ENCODE measurements at places on chromosomes 4 and X.

- no peak for DNase-seq
Observed at GRCh38 chrX:153423652-153424051, 12.4 kb downstream of the ZFP92 start.

DNA sequence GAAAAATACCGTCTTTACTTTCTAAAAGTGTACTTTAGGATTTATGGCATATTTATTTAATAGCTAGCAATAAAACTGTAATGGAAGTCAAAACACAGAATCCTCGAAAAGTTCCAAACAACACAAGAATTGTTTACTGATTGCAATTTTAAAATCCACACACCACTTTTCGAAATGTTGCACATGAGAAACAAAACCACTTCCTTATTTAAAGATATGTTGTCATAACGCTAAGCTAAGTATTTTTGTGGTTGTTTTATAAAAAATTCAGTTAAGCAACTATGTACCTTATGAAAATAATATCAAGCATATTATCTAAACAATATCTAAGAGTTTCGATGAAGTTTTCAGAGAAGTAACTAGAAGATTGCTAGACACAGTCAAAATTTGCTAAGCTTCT lies 344 bp downstream of the TMPRSS11D start:
- DNase-seq: no peak

DNA sequence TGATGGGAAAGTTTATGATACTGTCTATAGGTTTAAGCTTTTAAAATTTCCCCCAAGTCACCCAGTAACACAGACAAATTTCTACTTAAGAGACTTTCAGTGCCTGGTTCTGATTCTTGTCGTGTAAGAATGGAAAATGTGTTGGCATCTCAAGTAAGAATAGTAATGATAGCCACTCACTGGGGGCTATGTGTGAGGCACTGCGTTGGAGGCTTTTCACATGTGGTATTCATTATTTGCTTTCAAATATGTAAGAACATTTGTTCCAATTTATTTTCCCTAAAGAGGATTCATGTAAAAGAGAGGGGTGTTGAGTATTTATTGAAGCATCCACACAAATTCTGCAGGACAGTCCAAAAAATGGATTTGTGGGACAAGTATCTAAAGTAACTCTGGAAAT lies 143.6 kb downstream of the FNIP2 start:
- no peak for DNase-seq

DNA sequence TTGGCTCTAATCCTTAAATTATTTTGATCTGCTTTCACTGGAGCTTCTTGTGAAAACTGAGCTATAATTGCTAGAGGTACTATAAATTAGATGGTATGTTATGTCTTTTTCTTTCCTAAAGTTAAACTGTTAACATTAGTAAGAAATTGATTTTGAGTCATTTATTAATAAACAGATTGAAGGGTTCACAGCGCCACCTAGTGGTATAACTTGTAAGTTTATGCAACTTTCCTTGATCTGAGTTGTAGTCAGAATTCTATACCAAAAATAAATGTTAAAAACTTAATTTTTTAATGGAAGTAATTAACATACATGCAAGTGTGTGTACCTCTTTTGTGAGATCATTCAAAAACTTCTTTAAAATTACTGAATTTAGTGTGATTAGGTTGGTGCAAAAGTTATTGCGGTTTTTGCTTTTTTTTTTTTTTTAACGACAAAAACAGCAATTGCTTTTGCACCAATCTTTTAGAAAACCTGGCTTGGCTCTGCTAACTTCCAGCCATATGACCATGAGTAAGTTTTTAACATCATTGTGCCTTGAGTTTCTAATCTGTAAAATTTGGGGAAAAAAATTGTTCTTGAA lies 151.5 kb downstream of the CENPC start:
- no peak for DNase-seq

DNA sequence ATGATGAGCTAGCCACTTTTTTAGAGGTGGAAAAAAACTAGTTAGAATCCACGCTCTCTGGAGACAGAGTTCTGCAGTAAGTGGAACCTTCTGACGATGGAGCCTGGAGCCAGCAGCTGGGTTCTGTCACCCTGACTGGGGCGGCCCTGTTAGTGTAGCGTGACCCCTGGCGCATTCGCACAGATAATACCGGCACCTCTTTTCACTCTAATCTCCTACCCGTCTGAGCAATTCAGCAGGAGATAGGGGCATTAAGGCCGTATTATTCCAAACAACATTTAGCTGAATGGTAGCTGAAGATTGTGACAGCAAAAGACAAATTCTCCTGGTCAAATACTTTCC lies 292.6 kb downstream of the FBXO8 start:
- no peak for DNase-seq

GRCh38 chr4:113564493-113564892 lies 197.0 kb downstream of the CAMK2D start:
- DNase-seq: no peak

GRCh38 chrX:8673201-8673600 lies 58.7 kb downstream of the ANOS1 start:
- no peak for DNase-seq

DNA sequence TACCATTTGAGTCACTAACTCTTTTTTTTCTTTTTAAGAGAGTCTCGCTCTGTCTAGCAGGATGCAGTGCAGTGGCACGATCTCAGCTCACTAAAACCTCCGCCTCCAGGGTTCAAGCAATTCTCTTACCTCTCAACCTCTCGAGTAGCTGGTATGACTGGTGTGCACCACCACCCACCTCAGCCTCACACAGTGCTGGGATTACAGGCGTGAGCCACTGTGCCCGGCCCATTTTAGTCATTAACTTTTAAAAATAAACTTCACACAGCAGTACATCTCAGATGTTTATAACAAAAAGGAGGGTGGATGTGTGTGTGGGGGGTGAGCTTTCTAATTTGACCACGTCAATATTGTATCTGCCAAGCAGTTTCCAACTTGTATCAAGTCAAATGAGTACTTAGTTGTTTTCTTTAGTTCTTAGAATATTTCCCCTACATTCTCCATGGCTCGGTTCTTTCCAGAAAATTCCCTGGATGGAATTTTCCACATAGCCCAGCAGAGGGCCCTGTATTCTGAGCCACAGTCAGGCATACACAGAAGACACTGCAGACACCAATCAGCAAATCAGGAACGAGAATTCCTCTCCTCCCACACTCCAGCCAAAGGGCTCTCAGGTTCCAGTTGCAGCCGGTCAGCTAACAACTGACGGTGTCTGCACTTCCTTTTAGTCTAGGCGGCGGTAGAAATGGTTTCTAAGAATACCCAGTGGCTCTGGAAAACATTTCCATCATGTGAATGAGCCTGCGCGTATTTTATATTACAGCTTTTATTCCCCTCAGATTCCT lies 20.1 kb upstream of the ARAF start:
- no peak for DNase-seq

DNA sequence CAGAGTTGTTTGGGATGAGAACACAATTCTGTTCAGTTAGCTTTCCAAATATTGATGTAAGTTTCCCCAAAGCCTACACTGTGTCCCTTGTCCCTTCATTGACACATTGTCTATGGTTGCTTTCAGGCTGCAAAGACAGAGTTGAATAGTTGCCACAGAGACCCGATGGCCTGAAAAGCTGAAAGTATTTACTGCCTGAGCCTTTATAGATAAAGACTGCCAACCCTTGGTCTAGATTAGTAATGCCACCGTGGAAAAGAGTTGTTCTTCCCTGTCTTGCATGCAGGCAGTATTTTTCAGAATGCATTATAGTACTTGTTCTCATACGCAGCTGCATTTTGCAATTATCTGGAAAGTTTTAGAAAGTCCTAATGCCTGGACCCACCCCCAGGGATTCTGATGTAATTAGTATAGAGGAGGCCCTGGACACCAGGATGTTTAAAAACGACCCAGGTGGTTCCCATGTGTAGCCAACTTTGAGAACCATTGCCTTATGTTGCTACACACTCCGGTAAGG lies 180.8 kb downstream of the FRMPD4 start:
- DNase-seq: no peak

DNA sequence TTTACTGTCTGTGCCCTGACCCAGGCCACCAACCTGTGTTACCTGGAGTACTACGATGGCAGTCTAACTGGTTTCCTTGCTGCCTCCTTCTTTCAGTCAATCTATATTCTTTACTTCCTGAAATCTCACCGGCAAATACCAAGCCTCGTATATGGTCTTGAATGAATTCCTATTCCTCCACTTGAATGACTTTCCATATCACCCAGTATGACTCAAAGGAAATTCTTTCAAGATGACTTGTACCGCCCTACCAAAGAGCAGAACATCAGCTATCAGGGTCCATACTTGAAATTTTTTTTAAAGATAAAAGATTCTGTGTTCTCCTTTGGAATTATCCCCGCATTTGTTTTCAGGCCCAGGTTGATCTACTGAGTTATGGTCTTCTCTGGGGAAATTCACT lies 378.0 kb downstream of the AFF2 start:
- no peak for DNase-seq

DNA sequence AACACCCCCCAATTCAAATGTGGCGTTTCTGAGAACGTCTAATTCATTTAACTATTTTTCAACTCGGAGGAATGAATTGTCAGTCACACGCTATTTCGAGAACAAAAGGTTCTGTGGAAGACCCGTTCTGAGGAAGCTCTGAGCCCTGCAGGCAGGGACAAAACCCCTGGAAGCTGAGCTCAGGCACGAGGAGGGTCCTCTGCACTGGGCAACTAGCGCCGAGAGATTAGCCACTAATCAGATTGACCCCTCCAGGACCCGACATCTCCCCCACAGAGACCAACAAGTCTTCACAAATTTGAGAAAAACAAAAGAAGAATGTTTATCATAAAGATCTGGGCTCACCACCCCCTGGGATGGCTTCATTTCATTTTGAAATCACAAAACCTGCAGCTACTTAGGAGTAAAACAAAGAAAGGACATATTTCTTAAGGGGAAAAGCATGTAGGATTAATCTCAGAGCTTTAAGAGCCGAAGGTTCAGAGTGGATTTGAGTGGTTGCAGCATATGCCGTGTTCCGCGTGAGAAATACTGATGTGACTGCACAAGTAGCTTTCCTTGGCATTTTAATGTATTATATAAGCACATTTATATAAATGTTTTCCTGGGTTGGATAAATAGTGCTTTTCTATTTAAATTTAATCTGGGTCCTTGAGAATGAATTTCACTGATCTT lies 41.8 kb downstream of the ADRA2C start:
- no peak for DNase-seq

DNA sequence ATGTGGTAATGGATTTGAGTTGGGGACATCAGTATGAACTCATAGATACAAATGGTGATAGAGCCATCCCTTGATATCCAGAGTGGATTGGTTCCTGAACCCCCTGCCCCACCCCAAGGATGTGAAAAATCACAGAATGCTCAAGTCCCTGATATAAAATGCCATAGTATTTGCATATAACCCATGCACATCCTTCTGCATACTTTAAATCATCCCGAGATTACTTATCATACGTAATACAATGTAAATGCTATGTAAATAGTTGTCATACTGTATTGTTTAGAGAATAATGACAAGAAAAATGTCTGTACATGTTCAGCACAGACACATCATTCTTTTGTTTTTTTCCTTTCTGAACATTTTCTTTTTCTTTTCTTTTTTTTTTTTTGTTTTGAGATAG lies 18.9 kb upstream of the SEPTIN11 start:
- DNase-seq: no peak

DNA sequence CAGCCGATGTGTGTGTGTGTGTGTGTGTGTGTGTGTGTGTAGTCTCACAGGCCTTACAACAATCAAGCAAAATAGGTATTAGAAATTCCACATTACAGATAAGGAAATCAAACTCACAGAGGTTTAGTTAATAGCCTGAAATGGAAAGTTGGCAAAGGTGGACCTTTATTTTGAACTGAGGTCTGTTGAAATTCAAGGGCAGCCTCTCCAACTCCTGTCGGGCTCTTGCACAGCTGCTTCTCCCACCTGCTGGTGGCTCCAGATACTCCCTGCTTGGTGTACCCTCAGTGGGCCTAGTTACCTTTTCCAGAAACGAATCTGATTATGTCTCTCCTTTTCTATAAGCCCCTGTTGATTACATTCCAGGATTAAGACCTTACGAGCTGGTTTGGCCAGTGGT lies 195.9 kb downstream of the MGST2 start:
- no peak for DNase-seq

- no peak for DNase-seq
Observed at GRCh38 chr4:21801661-21802385, 146.7 kb downstream of the KCNIP4 start.

DNA sequence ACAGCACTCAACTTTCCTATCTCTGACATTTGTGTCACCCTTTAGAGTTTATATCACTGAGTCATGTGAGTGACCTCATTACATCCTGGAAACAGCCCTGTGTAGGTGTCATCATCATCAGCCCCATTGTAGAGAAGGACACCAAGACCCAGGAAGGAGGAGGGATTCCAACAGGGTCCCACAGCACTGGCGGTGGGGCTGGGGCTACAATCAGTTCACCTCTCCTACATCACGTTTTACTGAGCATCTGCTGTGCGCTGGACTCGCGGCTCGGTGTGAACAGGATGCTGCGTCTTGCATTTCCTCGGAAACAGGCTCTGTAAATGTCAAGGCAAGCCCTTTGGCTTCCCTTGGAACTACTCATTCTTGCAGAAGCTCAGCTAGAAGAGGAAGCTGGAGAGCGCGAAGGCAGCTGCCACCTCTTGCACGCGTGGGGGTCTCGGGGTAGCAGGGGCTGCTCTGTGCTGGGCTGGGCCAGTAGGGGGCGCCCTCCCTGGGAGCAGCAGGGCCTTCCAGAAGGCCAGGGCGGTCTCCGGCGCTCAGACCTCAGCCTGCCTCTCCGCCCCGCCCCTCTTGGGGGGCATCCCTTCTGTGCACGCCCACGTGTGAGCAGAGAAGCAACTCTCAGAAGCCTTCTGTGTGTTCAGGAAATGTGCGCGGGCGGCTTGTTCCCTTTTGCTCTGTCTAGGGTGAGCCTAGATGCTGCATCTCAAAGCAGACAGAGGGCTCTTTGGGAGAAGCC lies 29.0 kb downstream of the REELD1 start:
- peak; percentile 75 for DNase-seq

GRCh38 chrX:140318296-140318695 lies 186.6 kb downstream of the SOX3 start:
- DNase-seq: no peak

GRCh38 chr4:78242071-78242470 lies 184.9 kb downstream of the FRAS1 start:
- no peak for DNase-seq

- no peak for DNase-seq
Observed at GRCh38 chrX:53456254-53456653, 22.1 kb upstream of the HSD17B10 start.

DNA sequence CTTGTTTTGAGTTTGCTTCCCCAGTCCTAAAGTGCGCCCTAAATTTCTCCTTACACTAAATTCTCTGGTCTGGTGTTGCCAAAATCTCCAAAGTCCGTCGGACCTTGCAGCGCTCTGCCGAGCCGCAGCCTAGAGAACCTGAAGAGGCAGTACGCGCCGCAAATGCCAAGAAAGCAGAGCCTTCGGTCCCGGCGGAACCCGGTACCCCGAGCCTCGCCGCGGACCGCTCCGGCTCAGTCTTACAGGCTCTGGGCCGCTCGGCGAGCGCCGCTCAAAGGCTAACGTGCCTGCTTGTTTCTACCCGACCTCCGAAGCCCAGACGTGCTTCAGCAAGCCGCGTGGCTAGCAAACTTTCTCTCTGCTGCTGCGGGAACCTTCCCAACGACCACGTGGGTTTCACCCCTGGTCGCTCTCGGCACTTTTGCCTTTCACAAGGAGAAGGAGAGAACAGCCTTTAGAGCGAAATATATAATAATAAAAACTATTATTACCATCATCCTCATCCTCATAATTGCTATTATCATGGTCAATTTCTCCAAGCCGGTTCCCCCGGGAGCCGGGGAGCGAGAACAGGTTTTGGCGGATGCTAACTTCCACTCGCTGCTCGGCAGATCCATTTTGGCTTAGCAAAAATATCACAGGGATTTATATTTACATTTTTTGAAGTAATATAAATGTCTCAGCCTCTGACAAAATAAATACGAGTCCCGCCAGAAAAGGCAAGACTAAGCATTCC lies 2.2 kb upstream of the HTR2C start:
- DNase-seq: no peak

All from stimulated activated CD8-positive, alpha-beta memory T cell treated with anti-CD3 and anti-CD28 coated beads, Interleukin-2, amount 100 ng/mL, for 48 hours (primary cell).